Cardiac muscle cell (in vitro differentiated cells and primary cell): ENCODE measurements at places on chromosomes 5 and 9. TPM values are rescaled to one million over a fixed set of nuclear protein-coding genes. Genes with fewer than 3 reads are reported as not detected.

- peak; percentile 75 for DNase-seq
These were observed 502 bp upstream of the CERCAM start for GRCh38 chr9:128420060-128420650.

DNA sequence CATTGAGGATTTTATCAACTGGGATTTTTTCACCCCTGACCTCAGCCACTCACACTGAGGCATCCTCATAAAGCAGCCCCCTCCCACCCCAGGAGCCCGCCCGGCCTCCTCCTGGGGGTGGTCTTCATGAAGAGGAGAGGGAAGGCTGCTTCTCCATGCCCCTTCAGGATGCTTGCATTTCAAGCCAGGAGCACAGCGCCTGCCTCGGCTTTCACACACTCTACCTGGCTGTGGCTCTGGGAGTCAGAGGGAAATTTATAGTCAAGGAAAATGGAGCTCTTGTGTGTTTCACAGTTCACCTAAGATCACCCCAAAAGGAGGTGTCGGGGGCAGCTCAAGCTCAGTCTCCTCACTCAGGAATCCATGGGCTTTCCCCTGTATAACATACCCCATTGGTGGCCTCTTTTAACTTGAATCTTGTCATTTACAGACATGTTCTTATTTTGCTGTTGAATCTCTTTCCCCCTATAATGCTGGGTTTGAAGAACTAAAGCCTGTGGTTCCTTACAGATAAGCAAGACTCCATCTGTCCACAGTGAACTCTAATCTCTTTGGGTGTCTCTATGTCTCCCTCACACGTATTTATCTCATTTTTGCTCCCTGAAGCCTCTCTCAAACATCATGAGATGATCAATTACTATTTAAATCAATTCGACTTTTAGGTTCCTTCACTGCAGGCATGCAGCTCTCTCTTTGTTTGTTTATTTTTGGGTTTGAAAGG is 22.6 kb upstream of the IQGAP2 start:
- no peak for DNase-seq

DNA sequence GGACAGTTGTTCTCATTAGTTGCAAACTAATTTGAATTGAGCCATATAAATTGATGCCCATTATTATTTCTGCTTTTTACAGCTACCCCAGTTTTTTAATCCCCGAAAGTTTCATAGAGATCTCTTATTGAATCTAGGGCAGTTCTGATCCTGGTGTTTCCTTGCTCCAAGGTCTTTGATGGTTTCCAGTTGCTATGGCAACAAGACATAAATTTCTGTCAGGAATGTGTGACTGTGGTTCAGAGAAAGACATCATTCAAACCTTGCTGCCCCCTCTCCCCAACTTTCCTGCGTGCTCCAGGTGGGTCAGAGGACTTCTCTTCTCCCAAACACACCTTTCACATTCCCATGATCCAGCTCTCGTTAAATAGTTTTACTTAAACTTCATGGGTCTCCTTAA is 63.4 kb downstream of the TAF11L14 start:
- no peak for DNase-seq

DNA sequence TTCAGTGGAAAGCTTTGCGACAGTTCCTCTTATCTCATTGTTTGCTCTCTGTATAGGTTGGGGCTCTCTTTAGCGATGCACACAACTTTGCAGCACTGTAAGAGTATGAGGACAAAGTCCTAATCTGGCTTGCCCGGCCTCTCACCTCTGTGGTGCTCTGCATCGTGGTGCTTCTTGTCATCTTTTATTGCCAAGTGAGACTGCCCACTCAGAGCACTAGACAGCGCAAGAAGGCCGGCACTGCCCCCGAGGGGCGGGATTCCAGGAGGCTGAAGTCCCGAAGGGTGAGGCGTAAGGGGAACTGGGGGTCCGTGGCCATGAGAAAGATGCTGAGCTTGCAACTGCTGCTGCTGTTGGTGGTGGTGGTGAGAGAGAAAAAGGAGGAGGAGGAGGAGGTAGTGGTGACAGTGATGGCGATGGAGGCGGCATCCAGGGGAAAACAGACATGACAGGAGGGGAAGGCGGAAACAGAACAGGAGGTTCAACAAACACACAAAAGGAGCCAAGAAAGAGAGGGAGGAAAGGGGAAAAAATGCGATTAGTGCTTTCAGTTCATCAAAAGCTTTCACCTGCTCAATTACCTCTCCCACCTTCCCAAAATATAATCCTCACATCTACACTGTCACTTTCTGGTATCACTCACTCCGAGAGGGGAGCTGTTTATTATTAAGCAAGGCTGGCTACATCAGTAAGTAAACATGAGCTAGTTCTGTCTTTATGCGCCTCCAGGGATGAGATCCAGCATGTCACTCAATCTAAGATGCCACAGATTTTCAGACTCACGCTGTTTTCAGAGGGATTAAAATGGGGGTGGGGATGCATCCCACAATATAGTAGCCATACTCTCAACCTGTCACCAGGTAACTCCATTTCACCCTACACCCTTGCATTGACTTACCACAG is 55.1 kb downstream of the TLE1 start:
- DNase-seq: no peak

DNA sequence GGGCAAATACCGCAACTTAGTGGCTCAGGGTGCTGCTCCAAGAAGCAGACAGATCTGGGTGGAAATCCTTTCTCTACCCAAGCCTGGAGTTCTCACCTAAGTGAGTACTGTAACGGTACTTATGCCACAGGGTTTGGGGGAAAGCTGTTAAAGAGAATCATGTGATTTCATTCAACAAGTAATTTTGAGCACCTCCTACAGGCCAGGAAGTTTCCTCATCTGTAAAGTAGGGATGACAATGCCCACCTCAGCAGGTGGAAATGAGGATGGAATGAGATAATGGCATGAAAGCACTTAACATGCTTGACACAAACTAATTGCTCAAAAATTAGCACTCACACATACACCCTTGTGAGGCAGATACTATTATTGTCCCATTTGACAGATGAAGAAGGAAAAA is 114.1 kb downstream of the JAKMIP2 start:
- DNase-seq: no peak

- DNase-seq: no peak
These were observed 66.8 kb downstream of the CAMSAP1 start for GRCh38 chr9:135840539-135840938.

GRCh38 chr5:134403951-134404350 is 7.7 kb downstream of the CDKN2AIPNL start:
- DNase-seq: no peak

DNA sequence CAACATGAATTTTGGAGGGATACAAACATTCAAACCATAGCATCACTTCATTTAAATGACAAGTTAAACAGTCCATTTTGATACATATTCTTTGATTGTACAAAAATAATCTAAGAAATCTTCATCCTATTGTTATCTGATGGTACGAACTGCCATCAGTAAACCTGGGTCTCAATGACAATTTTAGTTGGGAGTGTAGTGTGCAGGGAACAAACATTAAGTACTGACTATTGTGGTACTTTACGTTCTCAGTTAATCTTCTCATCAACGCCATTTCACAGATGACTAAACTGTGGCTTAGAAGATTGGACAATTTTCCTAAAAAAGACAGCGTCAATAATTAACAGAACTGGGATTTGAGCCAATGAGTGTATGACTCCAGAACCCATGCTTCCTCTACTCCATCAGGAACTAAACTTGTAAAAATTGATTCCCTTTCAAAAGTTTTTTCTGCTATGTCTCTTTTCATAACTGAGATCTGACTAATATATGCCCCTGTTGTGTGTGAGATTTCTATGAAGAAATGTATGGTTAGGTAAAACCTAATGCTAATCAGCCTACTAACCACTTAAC is 21.1 kb downstream of the TNPO1 start:
- no peak for DNase-seq

DNA sequence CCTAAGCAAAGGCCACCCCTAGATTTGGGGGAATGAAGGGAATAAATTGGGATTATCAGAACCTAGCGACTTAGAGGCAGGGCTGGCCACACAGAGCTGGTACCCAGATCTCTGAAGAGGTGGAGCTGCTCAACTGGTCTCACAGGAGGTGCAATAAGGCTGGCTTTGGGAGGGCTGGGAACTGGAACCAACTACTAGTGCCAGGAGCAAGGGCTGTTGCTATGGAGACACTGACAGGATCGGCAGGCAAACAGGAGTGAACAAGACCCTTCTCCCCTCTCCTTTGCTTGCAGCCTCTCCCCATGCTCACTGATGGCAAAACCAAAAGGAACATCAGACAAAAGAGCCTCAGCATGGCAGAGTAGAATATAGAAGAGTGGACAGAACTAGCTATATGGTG is 17.0 kb upstream of the WHRN start:
- no peak for DNase-seq

GRCh38 chr5:39164016-39164415 is 55.3 kb downstream of the FYB1 start:
- DNase-seq: no peak

DNA sequence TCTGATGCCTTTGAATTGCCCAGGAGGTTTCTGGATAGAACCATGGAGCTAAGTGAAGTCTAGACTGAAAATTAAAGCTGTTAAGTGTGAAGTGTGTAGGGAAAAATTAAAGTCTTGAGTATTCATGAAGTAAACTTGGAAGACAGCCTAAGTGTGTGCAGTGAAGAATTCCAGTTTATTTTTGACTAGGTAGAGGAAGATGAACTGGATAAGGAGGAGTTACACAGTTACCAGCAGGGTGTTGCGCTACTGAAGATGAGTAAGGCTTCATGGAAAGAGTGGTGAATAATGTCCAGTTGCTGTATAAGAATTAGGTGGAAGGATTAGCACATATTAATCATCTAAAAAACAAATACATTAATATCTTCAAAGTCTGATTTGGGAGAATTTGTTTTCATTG is 5.7 kb upstream of the CHD1 start:
- DNase-seq: peak; percentile 31

DNA sequence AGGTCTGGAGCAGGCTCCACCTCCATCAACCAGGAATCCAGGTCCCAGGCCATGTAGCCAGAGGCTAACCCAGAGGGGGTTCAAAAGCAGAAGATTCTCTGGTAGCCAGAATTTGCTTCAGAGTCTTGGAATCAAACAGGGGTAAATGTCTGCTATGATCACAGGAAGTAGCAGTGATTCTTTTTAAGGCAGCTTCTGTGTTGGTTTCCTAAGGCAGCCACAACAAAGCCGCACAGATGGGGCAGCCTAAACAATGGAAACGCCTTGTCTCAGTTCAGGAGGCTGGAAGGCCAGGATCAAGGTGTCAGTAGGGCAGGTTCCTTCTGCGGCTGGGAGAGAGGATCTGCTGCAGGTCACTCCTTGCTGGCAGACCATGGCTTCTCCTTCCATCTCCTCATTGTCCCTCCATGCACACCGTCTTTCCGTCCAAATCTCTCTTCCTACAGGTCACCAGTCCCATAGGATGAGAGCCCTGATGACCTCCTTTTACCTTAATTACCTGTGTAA is 167.3 kb downstream of the ROR2 start:
- DNase-seq: no peak

FSTL4 gene
- 0.06 and 0.11 TPM in 2 replicates for total RNA-seq

LAMC3 gene
- total RNA-seq: 7.5 and 14.0 TPM in 2 replicates

LHX3 gene
- not detected in 2 replicates for total RNA-seq

FOXI1 gene
- total RNA-seq: not detected in 2 replicates
